Stimulated activated CD4-positive, alpha-beta T cell treated with anti-CD3 and anti-CD28 coated beads, Interleukin-1b, Interleukin-23, amount 100 ng/mL, for 24 hours (primary cell): ENCODE measurements at places on chromosomes 6 and 20.

DNA sequence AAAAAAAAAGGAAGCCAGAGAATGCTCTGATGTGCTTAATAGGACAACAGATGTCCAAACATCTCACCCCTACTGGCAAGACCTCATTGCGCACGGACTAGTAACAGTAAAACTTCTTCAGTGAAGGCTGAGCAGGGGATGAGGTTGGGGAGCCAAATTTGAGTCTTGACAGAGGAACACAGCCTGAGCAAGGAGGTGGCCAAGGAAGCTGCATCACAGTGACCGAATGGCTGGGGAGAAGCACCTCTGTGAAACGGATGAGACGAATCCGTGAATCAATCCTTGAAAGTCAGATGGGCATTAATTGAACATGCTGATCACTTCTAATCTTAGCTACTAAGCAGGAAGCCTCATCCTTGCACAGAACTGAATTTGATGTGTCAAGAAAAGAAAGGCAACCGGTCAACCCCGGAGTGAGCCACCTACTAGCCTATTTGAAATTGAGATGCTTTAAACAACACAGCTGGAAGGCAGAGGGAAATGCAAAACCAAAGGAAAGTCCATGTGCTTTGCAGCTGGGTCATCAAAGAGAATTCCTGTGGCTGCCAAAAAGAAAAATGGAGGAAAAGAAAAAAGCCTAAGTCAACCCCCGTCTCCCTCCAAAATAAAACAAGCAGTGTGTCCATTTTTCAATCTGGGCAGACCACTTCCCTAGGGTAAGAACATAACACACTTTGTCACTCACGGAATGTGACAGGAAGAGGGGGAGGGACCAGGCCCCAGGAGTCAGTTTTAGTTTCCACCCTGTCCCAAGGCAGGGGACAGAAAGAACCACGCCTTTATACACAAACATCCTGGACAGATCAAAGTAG lies 29.5 kb downstream of the PXDC1 start:
- DNase-seq = no peak

DNA sequence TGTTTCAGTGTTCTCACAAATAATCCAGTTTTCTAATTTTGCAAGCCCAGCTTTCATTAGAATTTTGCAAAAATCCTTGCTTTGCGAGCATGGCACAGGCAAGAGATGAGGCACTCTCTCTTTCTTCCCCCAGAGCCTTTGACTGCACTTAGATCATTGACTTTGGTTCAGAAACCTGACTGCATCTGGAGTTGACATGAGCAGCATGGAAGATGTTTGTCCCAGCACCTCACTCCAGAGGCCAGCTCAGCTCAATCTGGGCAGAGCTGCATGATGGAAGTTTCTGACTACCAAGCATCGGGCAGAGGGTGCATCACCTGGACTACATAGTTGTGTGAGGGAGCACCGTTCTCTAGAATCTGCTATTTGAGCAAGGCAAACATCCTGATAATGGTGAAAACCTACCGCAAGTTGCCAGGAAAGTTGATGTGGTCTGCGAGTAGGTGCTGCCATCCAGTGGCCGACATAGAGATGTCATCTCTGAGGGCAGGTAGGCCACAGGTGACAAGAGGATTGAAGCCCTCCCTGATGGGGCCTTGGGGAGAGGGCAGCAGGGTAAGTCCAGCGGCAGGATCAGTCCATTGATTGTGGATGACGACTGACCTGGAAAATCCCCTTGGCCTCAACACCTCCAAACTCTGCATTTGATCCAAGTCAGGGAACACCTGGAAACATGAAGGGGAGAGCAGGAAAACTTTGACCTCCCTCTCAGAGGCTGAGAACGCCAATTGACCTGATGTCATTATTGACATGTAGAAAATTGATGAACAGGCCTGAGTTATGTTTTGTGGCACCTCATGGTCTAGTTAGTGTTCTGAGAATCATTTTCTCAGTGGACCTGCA lies 3.8 kb upstream of the LPA start:
- DNase-seq = no peak

- DNase-seq = no peak
These were observed 11.2 kb downstream of the ZNF337 start for GRCh38 chr20:25685276-25686080.

DNA sequence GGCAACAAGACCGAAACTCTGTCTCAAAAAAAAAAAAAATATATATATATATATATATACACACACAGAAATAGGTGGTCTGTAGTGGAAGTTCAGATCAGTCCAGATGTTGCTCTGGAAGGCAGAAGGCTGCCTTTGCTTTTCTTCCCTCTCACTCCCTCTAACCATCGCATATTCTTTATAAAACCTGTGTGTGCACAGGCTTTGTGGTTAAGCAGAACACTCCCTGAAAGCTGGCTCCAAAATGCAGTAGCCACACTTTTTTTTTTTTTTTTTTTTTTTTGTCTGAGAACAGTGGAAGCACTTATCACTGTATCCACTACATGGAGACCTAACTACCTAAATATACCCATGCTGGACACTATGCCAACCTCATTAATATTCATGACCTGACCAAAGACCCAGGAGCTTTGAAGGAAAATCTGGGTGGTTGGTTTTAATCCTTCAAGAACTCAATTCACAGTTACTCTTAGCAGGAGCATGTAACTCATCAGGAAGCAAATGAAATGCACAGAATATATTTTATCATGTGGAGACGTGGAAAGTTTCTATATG lies 20.0 kb upstream of the GFOD1 start:
- no peak for DNase-seq

GRCh38 chr20:51484831-51485230 lies 57.7 kb downstream of the NFATC2 start:
- DNase-seq = no peak

- DNase-seq = no peak
These were observed 435 bp downstream of the KIFC1 start for GRCh38 chr6:33391922-33392594.

GRCh38 chr20:32487381-32487780 lies 97.8 kb downstream of the NOL4L start:
- DNase-seq = no peak

GRCh38 chr6:7170117-7170732 lies 62.5 kb downstream of the RREB1 start:
- no peak for DNase-seq

- no peak for DNase-seq
These were observed 112.8 kb upstream of the JARID2 start for GRCh38 chr6:15132854-15133670.

GRCh38 chr6:143765422-143766184 lies 77.5 kb upstream of the LTV1 start:
- no peak for DNase-seq

DNA sequence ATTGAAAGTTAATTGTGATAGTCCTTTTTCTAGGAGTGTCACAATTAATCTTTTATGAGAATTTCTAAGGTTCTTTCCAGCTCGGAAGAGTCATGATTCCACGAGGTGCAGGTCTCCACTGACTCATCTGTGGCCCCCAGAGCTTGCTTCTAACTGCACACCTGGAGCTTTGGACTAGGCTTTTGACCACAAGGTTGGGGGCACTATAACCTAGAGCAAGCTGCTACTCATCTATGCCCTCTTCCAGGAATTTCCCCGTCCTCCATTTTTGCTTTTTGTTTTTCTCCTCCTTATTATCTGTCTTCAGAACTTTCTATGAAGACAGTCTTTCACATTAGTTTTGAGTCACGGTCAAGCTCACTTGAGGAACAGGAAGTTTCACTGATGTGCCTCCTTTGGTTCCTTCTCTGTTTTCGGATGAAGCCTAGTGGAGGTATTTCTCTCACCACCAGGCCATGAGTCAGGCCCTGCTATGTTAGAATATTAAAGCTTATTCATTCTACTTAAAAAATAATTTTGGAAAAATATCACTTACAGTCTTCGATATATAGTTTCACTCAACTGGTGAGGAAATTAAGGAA lies 119.2 kb upstream of the INSM1 start:
- no peak for DNase-seq
